T-helper 22 cell (primary cell): ENCODE measurements at places on chromosomes 2 and 18.

DNA sequence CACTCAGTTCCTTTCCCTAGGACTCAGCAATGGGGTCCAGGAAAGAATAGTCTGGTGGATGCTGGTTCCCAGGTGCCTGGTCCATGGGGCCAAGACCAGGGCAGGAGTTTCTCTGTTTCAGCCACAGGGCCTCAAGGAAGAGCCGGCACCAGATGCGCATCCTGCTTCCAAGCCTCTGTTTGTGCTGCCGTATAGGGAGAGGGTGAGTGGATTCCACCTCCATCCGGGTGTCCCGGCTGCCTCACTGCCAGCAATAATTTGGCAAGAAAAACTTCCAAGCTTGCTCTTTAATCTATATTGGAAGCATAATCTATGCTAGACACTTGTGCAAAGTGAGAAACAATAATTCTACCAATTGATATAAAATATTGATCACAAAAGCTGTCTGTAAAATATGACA is 261.2 kb upstream of the HS6ST1 start:
- DNase-seq: no peak

DNA sequence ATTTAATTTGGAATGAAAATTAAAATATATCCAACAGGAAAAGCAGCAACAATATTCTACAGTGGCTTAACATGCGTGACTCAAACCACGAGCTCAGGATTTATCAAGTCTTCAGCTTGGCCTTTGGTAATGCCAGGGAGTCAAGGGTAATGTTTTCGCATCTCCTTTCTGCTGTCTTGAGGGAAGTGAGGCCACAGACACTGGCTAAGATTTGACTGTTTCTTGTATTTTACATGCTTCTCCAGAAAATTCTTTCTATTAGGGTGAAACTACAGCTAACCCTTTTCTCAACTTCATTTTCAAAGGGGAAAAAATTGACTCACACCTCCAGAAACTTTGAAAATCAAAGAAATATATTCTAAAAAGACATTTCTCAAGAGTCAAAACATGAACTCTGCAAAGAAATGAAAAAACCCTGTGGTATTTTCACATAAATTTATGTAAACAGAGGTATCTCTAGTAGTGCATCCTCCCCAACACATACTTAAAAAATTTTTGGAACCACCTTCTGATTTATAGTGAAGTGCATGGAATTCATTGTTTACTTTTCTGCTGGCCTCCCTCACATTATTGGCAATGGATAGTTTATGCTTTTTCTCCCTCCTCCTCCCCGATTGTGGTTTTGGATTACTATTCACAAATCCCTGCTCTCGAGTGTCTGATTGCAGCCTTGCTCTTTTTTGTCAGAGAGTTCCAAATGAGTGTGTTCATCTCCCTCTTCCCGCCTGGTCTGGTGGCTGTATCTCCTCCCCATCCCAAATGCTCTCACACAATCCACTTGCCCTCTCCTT is 48.7 kb downstream of the DPP4 start:
- DNase-seq: no peak

- no peak for DNase-seq
These were observed 97.2 kb downstream of the SLC4A3 start for GRCh38 chr2:219724628-219725027.

- DNase-seq: no peak
These were observed at the start of gene CHRND for GRCh38 chr2:232525791-232526371. Gene CHRND (plus strand): TSS chr2:232526160. CDS start chr2:232526216, 56 bp downstream.

DNA sequence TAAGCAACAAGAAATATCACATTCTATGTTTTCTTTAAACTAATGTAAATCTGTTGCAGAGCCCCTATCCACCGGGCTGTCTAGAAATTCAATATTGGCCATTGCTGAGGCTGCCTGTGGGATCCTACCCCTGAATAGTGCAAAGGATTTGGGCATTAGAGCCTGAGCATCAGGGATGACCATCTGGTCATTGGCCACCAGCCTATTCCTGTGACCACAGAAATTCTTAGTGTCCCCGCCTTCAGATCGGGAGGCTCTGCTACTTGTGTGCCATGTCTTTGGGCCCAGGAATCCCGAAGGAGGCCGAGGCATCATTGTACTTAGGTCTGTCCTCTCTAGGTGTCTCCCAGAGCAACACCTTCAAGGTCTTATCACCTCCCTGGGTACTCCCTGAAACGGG is 73.8 kb downstream of the HRH4 start:
- no peak for DNase-seq

- DNase-seq: no peak
These were observed 10.0 kb downstream of the EPG5 start for GRCh38 chr18:45957100-45957499.

- no peak for DNase-seq
These were observed 677.2 kb downstream of the CCDC85A start for GRCh38 chr2:56860991-56861390.

GRCh38 chr2:3160751-3161330 is 216.8 kb downstream of the EIPR1 start:
- DNase-seq: no peak

GRCh38 chr2:163462993-163463392 is 272.8 kb downstream of the FIGN start:
- DNase-seq: no peak

- DNase-seq: no peak
These were observed 214.2 kb upstream of the RAB6C start for GRCh38 chr2:129765326-129765677.

DNA sequence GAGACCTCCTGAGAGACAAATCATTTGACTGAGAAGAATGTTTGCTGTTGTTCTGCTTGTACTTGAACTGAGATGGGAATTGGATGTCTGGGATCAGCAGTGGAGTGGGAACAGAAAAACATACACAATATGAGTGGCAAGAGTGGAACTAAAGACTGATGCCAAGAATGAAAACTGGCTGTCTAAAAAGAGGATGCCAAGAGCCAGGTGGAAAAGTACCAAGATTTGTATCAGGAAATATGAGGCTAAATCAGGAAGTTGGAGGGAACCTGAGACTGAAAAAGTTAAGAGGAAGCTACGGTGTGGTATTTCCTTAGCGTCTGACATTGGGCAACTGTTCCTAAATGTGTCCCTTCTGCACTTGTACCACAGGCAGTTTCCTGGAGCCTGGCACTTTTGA is 440.9 kb upstream of the CELF4 start:
- DNase-seq: no peak

DNA sequence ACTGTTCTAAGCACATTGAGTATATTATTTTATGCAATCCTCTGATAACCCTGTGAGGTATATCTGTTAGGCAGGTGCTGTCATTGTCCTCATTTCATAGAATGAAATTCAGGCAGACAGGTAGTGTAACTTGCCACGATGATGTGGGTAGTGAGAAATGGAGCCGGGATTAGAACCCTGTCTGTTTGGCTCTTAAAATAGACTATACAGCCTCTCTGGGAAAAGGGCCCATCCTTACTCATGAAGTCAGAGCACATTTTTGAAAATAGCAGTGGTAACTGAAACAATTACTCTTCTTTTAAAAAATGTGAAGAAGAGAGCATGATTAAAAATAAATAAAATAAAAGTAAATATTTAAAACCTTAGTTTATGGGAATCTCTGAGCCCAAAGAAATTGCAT is 23.0 kb downstream of the FAM171B start:
- DNase-seq: no peak

GRCh38 chr2:25207078-25207545 is 38.7 kb upstream of the POMC start:
- no peak for DNase-seq

DNA sequence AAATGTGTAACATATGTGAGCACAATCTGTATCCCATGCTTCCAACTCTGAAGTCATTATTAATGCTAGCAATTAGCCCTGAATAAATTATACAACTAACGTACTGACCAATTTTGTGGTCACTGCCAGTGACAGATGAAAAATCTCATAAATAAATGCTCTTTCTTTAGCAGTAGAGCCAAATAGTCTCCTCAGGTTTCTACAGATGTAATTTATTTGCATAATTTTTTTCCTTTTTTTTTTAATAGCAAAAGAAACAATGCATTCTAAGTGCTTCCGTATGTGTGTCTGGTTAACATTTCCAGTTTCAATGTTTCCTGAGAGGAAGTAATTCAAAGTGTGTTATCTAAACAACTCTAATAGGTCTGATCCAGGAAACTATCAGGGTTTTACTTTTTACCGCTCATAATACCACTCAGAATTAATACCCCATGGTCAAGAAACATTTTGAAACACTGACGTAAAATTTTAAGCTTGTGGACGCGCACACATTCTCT is 108.4 kb downstream of the MEP1B start:
- DNase-seq: no peak

DNA sequence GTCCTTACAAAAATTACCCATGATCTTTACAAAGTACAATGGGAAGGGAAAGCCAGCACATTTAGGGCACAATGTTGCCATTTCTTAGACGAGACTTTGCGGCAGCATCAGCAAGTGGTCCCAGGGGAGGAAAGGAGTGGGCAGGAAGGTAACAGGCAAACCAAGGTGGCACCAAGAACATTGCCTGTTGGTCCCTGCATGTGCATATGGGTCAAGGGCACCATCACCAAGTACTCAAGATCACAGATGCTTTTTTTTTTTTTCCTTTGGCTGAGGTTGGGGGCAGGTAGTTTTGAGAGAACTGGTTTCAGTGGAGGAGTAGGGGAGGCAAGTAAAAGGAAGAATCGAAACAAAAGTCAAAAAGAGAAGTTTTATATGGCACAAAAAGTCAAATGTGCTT is 752 bp upstream of the CYTIP start:
- DNase-seq: no peak

DNA sequence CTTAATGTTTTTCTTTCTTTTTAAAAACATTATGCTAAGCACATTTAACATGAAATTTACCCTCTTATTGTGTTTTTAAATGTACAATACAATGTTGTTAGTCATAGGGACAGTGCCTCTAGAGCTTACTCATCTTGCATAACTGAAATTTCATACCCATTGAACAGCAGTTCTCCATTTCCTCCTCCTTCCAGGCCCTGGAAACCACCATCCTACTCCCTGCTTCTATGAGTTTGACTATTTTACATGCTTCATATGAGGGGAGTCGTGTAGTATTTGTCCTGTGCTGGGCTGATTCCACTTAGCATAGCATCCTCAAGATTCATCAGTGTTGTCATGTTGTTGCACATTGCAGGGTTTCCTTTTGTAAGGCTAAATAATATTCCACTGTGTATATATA is 92.6 kb downstream of the SPATS2L start:
- no peak for DNase-seq

GRCh38 chr2:219418155-219419011 is at the start of gene DES:
Gene DES (plus strand): TSS chr2:219418377. CDS start chr2:219418463, 86 bp downstream.
- no peak for DNase-seq

GRCh38 chr2:36172824-36173223 is 182.8 kb upstream of the CRIM1 start:
- no peak for DNase-seq

DNA sequence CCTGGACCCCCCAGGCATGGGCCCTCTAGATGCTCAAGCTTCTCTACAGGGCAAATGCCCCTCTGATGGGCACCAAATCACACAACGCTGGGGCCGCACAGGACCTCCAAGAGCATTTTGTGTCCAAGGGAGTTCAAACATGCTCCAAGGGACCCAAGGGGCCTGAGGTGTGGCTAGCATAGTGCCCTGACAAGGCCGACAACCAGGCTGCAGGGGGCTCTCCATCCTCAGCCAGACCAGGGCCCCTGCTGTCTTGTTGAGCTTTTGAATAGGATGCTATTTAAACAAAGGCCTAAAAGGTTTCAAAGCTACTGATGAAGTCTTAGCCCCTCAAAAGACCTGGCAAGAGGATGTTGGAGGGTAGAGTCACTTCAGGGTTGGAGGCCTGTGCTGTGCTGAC is 33.1 kb downstream of the EN1 start:
- no peak for DNase-seq

- no peak for DNase-seq
These were observed 995 bp upstream of the RTN4 start for GRCh38 chr2:55051026-55051866.

DNA sequence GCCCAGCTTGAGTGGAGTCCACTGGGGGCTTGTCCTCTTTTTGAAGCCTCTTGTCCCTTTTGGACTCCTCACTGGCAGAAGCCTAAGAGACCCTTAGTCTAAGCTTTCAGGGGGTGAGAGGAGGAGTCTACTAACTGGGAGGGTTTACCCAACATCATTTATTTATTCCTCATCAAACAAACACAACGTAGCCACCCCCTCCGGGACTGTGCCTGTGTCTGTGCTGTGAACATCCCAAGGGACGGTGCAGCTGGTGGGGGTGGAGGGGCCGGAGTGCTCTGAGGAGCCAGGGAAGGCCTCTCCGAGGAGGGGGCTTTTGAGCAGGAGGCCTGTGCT is 42.7 kb upstream of the TAF1B start:
- DNase-seq: no peak

- DNase-seq: no peak
These were observed 106.0 kb downstream of the SETBP1 start for GRCh38 chr18:44786688-44787087.

DNA sequence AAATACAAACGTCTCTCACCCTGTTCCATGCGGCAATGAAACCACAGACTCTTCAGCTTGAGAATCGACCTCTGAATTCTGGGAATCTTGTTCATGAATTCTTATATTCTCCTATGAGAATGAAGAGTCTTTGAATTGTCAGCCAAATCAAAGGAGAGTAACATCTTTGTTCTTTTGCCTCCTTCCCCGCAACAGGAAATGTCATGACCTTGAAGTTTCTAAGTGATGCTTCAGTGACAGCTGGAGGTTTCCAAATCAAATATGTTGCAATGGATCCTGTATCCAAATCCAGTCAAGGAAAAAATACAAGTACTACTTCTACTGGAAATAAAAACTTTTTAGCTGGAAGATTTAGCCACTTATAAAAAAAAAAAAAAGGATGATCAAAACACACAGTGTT is 21.8 kb downstream of the TNFAIP6 start:
- no peak for DNase-seq

DNA sequence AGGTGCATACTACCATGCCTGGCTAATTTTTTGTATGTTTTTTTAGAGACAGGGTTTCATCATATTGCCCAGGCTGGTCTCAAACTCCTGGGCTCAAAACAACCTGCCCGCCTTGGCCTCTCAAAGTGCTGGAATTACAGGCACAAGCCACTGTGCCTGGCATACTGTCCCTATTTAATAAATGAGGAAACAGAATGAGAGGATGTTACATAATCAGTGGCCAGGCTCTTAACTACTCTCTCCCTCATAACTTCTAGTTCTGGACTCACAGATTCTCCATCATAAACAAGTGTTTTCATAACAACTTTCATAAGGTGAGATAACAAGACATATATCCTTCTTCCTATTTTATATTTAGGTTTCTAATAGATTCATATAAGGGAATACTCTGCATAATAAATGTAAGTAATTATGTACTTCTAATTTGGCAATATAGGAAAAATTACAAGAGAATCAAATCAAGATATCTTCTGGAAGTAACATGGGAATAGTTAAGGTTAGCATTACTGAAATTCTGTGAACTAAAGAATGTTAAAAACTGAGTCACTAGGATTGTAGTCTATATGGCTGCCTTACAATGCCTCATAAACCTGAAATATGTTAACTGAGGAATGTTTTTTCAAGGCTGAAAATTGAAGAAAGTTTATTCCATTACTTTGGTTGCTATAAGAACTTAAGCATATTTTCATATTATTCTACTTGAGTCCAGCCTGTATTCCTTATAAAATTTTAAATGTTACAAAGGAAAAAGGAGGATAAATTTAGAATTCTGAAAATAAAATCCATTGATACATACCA is 71.3 kb downstream of the SLC25A12 start:
- DNase-seq: no peak
